Stimulated activated CD8-positive, alpha-beta memory T cell treated with anti-CD3 and anti-CD28 coated beads, Interleukin-4, amount 100 ng/mL, for 1 hour (primary cell): ENCODE measurements at places on chromosomes 12 and 14.

DNA sequence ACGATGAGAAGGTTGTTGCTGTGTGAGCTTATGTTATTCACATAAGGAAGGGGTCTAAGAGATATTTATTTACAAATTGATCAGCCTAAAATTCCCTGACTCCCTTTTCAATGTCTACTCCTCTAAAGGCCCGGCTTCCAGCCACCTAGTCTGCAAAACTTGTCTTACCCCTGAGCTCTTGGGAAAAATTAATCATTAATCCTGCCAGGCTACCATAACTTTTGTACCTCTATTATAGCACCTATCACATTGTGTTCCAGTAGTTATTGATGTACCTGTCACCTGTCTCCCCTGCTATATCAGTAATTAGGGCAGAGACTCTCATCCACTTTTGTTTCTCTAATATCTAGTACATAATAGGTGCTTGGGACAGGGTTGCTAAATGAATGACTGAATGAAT lies 29.3 kb upstream of the FRS2 start:
- DNase-seq = no peak

GRCh38 chr14:103905842-103906456 lies 22.3 kb upstream of the TDRD9 start:
- no peak for DNase-seq

DNA sequence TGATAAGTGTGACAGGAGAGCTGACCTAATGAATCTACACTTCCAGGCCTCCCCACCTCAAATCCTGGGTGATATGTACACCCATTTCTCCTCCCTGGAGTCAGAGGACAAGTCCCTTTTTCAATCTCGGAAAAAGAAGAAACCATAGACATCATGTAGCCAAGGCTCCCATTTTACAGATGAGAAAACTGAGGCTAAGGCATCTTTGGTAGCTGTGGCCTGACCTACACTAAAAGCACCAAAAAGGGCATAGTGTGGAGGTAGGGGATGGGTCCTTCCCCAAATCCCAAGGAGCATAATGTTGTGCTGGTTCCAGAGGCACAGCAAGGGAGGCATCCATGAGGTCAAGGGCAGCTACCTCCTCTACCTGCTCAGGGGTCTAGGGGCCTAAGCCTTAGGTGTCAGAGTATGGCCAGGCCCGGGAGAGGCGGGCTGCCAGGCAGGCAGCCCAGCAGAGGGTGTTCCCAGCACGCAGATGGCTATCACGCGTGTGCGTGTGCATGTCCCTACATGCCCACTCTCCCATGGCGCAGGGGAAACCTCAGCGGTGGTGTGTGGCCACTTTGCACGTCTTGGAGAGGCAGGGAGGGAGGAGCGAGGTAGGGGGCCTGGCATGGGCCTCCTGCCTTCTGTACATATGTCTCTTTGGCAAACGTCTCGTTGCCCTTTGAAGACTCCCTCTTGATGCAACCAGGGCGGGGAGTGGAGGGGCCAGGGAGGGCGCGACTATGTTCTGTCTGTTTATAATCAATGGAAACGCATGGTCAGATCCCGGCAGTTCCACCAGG lies 2.5 kb downstream of the PGF start:
- no peak for DNase-seq

- no peak for DNase-seq
These were observed 126.8 kb downstream of the ETV6 start for GRCh38 chr12:11776316-11776715.

- DNase-seq = no peak
These were observed 22.0 kb downstream of the GPR65 start for GRCh38 chr14:88026890-88027289.

DNA sequence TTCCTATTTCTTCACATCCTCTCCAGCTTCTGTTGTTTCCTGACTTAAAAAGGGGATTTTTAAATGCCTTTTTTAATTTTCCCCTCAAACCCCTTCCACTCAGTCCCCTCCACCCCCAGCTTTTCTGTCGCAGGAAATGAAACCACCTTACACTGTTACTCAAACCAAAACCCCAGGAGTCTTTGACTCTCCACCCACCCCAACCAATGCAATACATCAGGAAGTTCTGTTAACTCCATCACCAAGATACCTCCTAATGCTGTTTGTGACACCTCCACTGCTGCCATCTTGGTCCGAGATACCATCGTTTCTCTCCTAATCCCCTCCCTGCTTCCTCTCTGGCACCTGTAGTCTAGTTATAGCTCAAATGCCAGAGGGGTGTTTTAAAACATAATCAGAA lies 25.4 kb upstream of the CPM start:
- DNase-seq = no peak

- no peak for DNase-seq
These were observed 22.5 kb upstream of the NKX2-8 start for GRCh38 chr14:36604757-36605505.
